Caki2 (cell line): ENCODE measurements at places on chromosomes 7 and 10. TPM values are rescaled to one million over a fixed set of nuclear protein-coding genes. Genes with fewer than 3 reads are reported as not detected.

C7orf33 gene
- total RNA-seq: not detected in 2 replicates

CPN1 gene
- not detected in 2 replicates for total RNA-seq

BMPER gene
- not detected in 2 replicates for total RNA-seq

TFEC gene
- not detected in 2 replicates for total RNA-seq

PLAU gene
- total RNA-seq: 27.6 and 31.4 TPM in 2 replicates

SEMA3A gene
- total RNA-seq: 10.2 and 26.6 TPM in 2 replicates

CDK13 gene
- 32.1 and 38.8 TPM in 2 replicates for total RNA-seq

SLC16A12 gene
- total RNA-seq: 0.51 and 2.6 TPM in 2 replicates

EBLN1 gene
- total RNA-seq: not detected in 2 replicates

GRM8 gene
- total RNA-seq: not detected in 2 replicates

PILRA gene
- total RNA-seq: 0.41 and 0.91 TPM in 2 replicates

TMEM196 gene
- not detected in 2 replicates for total RNA-seq

ATRNL1 gene
- 124 and 137 TPM in 2 replicates for total RNA-seq

SPDYE2B gene
- total RNA-seq: not detected in 2 replicates

NODAL gene
- total RNA-seq: not detected in 2 replicates

SRRM3 gene
- 1.1 and 1.3 TPM in 2 replicates for total RNA-seq

KMT2C gene
- 11.1 and 31.5 TPM in 2 replicates for total RNA-seq

ELAPOR2 gene
- total RNA-seq: 0.98 TPM in 1 of 2 replicates, not detected in the other
